ENCODE measurements at places on chromosomes 1 and 21.

GRCh38 chr1:229941831-229942230, 125.2 kb upstream of the GALNT2 start:
- no peak for DNase-seq

DNA sequence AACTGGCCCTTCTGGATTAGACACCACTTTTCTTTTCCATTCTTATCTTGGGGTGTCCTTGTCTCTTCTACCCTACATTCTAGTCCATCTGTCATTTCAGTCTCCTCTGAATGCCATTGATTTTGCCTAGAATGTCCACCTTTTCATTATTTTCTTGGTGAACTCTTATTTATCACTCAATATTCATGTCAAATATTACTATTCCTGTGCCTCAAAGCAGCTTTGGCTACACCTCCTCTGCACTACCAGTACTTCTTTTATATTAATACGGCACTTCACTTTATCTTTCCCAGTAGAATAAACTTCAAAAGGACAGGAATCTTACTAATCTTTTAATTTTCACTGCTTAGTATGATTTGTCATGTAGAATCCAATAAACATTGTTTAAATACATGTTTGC, 186.4 kb upstream of the DPYD start:
- no peak for DNase-seq

DNA sequence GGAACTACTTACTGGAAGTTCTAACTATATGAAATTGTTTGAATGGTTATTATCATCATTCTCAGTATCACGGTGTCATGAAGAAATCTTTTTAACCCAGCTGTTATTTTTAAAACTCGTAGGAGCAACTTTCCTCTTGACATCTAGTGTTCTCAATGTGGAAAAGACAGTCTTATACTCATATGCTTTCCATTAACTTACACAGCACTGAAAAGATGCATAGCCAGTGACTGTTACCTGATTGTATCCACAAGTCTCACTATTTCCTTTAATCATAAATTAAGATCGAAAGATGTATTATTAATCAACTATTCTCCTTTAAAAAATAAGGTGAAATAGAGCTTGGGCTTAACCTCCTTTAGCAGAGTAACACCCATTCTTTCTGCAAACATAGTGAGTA, 59.7 kb upstream of the TNFSF4 start:
- DNase-seq, result no peak

DNA sequence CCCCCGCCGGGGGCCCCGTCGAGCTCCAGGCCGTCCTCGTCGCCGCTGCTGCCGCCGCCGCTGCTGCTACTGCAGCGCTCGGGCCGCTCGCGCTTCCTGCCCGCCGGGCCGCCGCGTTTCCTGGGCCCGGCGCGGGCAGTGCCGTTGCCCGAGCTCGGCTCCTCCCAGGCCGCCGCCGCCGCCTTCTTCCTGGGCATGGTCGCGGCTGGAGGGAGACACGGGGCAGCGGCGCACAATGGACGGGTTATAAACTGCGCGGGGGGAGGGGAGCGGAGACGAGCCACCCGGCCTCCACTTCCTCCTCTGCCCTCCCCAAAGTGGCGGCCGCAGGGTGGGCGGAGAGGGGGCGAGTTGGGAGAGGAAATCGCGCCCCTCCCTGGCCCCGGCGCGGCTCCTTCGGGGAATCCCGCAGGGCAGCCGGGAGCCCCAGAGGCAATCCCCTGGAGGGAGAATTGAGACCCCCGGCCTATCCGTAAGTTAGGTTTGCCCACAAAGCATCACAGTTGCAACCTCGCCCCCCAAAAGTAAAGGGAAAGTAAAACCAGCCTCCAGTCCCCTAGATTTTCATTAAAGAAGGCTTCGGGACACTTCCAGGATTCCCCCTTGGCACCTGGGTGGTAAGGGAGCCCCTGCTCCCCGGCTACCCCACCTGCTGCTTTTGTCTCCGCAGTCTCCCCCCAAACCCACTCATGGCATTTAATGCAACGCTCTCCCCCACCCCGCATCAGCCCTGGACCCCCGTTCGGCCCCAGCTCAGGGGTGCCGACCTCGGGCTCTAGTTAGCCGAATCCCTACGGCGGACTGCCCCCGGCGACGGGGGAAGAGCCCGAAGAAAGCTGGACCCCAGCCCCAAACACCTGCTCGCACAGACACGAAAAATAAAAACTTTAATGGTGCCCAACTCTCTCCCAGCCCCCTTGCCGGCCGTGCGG, 893 bp downstream of the RCC2 start:
- peak; percentile 65 for DNase-seq

DNA sequence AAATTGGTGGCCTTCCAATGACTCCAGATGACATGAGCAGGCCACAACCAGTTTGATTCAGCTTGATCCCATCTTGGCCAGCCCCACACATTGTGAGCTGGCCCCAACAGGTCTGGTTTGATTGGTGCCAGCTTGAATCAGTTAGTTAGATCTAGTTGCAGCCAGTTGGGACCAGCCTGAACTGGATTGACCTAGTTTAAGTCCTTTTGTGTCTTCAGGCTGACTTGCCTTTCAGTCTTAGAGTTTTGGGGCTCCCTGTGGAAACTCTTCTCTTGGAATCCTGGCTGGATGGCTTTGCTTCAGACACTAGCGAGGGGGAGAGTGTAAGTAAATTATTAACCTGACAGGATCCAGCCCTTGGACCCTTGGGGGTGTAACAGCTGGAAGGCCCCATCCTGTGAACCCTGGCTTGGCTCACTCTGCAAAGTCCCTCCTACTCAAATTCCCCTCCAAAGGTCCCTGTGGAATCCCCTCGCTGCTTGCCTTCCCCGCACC, 36.2 kb upstream of the POU3F1 start:
- no peak for DNase-seq

GRCh38 chr1:236081546-236082227, 16.8 kb upstream of the NID1 start:
- DNase-seq, result no peak

- DNase-seq, result no peak
Observed at GRCh38 chr1:17117451-17118265, 1.6 kb downstream of the PADI2 start.

- DNase-seq, result no peak
Observed at GRCh38 chr1:206911064-206911663, 10.6 kb downstream of the FCMR start.

DNA sequence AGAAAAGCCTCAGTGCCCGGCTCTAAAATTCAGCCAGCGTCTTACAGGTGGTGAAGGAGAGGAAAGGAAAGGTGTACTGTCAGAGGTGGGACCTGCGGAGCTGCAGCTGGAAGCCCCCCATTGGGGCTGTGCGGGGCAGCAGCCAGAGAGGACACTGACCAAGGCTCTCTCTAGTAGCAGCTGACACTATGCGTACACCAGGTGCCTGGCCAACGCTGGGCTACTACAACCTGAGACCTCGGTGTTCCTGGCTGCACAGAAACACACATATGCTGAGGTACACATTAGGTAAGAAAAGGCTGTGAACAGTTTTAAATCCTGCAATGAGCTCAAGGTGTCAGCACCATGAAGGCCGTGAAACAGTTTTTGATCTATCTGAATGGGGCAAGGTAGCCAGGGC, 55.5 kb upstream of the EDN2 start:
- no peak for DNase-seq

DNA sequence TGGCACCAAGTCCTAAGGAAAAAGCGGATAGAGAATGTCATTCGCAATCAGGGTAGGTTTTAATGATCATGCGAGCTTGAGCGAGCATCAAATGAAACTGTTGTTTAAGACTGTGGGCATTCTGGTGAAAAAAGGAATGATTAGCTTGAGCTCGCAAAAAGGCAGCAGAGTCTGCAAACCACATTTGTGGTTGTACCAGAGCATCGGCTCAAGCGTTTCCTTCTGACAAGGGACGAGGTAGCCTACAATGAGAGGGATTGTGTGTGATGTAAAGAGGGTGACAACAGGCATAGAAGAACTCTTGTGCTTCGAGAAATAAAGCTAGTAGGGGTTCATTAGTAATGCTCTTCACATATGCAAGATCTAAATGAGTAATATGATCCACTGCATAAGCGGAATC, 11.1 kb upstream of the CD48 start:
- DNase-seq, result no peak

DNA sequence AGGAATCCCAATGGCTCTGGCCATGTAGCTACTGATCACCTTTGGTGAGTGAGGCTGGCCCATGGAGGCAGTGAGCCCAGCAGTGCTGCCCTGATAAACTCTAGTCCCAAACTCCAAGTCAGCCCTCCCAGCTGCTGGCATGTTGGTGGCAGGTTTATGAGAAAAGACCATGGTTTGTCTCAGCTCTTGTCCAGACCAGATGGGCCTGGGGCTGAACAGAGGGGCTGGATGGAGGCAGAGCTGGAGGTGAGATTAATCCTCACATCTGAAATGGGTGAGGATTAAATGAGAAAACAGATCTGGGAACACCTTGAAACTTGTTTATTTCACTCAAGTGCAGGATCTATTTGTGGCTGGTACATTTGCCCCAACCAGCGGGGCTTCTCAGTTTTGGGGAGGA, 3.2 kb downstream of the TMEM269 start:
- DNase-seq, result no peak

DNA sequence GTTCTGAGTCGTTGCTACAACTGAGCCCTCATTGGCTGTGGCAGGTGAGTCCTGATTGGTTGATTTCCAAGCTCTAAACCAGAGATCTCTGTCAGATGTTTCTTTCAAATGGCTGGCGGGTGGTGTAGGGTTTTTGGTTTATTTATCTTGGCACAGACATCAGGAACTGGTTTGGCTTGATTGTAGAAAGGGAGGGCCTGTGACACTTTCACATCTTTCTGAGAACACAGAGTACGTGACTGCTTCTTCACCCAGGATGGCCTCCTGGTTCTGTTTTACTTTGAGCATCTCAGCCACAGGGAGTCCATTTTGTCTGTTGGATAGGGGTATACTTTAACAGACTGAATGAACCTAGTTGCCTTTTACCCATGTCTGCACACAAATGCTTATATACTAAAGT, 89.4 kb upstream of the GPR52 start:
- no peak for DNase-seq

DNA sequence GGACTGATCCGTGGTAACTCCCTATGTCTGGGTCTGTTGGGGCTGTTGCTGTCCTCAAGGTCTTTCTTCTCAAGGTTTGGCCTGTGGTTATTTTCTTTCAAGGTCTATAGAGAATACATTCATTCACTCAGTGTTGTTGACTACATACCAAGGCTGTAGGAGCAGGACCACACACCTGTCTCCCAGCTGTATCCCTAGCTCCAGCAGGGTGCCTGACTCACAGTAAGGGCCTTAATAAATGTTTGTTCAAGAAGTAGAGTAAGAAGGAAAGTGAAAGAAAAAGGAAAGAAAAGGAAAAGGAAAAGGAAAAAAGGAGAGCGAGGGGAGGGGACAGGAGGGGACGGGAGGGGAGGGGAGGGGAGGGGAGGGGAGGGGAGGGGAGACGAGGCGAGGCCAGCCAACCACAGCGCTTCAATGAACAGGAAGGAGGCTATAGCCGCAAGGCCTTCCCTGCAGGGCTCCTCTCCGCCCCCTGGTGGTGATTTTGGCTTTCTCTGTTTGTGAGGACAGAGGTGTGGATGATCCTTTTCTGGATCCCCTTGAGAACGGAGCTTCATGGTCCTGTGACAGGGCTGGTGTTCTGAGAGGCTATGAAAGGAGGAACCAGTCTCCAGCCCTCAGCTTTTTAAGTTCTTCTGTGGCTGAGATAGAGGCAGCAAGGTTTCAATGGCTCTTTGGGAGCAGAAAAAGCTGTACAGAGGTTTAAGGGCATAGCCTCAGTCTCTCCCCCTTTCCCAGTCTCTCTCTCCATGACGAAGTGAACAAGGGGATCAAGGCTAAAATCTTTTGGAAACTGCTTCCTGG, 30.6 kb upstream of the LCE5A start:
- DNase-seq, result peak; percentile 12

- no peak for DNase-seq
Observed at GRCh38 chr1:17194615-17195528, 10.1 kb upstream of the PADI1 start.

- no peak for DNase-seq
Observed at GRCh38 chr1:225347123-225347683, 80.6 kb downstream of the LBR start.

DNA sequence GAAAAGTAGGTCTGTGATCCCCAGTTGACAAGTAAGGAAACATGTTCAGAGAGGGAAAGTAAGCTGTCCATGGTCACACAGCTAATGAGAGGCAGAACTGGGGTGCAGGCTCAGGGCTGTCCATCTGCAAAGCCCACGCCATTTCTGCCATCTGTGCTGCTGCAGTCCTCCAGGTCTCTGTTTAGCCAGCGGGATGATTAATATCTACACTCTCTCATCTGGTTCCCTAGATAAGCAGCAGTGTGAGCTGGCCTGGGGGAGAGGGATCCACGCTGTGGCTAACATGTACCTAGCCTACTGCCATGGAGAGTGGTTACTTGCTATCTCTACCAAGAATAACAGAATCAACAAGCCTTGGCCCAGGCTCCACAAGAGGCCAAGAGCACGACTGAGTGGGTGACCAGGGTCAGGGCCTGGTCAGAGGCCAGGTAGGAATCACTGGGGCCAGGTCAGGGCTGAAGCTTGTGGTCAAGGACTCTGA, 75.2 kb downstream of the TRABD2B start:
- no peak for DNase-seq

GRCh38 chr1:83500987-83501591, 497.8 kb downstream of the TTLL7 start:
- DNase-seq, result no peak

DNA sequence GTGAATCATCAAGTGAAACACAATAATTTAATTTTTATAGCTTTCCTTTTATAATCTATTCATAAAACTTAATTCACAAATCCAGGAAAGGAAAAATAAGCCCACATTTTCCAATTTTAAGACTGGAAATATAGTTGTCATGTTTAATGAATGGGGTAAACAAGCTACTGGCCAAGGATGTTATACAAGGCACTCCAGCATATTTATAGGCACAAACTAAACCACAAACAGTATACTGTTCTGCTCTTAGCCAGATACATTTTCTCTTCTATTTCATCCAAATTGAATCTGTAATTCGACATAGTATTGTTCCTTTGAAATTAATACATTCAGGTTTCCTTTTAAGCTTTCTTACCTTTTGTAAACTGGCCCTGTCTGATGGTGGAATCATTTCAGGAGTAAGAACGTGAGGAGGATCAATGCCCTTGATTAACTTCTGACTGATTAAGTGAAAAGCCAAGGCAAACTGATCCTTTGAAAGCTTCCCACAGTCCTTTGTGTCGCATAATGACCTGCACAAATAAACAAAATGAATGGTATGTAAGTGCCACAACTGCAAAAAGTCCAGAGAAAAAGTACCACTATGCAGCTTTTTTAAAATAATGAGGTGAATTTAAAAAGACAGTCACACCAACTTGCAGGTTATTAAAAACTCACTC, 74.4 kb downstream of the EPS15 start:
- no peak for DNase-seq

DNA sequence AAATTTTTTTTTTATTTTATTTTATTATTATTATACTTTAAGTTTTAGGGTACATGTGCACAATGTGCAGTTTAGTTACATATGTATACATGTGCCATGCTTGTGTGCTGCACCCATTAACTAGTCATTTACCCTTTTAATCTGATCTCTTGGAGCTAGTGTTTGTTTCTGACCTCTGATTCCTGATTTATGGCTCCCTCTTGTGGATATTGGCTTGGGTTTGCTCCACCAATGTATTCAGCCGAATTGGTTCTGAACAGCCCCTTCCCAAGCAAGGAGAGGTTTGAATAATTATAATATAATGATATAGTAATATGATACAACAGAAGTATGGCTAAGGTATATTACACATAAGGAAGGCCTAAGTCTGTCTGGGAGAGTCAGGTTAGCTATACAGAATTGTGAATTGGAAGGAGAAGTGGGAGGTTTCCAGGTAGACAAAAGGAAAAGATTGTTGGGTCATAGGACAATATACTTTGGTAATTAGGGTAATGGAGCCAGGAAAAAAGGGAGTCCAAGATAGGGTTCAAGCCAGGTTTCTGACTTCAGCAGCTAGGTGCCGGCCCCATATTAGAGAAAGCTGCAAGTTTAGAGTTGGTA, 53.1 kb upstream of the HMCN1 start:
- no peak for DNase-seq
